ENCODE measurements at places on chromosomes 6 and 20.

- DNase-seq, result no peak
These were observed 11.4 kb downstream of the SLC2A4RG start for GRCh38 chr20:63750807-63751470.

DNA sequence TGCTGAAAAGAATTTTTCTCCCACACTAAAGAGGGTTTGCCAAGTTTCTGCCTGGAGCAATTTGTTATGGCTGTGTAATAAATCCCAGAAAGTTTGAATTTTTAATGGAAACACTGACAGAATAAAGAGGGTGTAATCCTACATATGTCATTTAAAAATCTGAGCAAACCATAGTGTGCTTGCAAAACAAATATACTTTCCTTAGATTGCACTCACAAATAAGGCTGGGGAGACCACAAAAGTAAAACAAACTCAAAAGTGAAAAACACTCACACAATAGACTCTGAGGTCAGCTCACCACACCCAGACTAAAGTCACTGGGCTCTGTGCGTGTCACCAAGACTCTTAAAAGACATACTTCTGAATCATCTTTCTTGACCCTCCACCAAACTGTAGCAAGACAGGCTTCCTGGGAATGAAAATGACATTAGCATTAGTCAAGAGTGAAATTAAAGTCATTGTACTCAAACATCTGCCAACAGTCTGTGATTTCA lies 4.8 kb upstream of the ATXN1 start:
- DNase-seq, result peak; percentile 71

GRCh38 chr6:64553249-64553786 lies 917.7 kb downstream of the PHF3 start:
- DNase-seq, result no peak

DNA sequence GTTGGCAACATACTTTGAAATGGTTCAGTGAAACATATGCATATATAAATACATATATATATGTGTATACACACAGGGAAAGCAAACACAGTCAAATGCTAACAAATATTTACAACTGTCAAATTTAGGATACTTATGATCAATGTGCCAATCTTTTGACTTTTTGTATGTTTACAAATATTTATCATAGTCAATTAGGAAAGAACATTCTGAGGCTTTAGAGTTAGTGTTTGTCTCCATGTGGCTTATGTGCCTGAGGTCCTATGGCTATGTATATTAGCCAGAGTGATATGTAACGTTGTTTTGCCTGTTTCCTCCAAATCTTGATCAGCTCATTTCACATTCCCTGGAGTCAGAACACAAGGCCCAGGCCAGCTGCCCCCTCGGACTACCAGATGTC lies 126.5 kb upstream of the MAN1A1 start:
- no peak for DNase-seq

GRCh38 chr6:20033697-20034407 lies 178.4 kb downstream of the MBOAT1 start:
- no peak for DNase-seq

GRCh38 chr20:2631228-2631627 lies 21.2 kb upstream of the NOP56 start:
- DNase-seq, result no peak

DNA sequence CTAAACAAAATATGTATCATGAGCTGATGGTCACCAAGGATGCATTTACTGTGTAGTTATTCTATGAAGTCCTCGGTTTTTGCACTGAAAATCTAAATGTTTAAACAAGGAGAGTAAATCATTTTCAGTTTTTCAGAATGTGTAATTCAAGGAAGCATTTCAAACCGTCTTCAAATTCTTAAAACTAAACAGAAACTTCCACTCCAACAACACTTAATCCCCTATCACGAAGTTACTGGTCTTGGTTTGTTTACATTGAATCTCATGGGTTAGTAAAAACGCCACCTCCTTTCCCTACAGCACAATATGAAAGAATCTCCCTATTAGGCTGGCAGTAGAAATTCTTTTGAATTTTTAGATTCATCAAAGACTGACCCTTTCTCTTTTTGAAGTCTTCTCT lies 192.9 kb downstream of the AIG1 start:
- DNase-seq, result no peak

- peak; percentile 71 for DNase-seq
These were observed 197.4 kb downstream of the JARID2 start for GRCh38 chr6:15443119-15443830.

DNA sequence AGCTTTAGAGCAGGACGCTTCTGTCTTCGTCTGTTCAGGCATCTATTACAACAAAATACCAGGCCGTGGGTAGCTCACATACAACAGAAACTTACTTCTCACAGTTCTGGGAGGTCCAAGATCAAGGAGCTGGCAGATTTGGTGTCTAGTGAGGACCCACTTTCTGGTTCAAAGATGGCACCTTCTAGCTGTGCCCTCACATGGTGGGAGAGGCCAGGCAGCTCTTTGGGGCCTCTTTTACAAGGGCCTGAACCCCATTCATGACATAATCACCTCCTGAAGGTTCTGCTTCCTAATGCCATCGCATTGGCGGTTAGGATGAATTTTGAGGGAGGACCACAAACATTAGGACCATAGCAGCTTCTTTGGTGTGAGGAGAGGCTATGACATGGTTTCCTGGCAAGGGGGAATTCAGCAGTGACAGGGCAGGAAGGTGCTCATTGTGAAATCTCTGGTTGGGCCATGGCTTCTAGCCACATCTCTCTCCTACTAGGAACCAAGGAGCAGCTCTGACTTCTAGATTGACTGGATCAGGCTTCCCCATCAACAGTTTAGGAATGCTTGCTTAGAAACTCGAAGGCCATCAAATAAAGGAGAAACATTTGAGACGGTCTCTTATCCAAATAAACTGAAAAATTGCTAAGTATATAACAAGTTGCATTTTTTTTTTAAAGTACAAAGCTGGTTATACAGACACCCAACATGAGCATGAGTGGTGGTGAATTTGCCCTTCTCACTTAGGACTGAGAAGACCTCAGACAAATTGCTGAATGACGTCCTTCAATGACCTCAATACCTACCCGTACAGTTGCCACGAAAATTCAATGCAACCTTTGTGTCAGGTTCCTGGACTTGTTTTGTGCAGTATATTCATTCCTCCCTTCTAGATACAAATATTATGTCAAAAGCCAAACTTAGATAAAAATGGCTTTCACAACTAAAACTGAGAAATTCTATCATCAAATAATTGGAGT lies 140.7 kb downstream of the ZDHHC14 start:
- no peak for DNase-seq

- no peak for DNase-seq
These were observed 11.1 kb upstream of the SERINC1 start for GRCh38 chr6:122482750-122483080.

DNA sequence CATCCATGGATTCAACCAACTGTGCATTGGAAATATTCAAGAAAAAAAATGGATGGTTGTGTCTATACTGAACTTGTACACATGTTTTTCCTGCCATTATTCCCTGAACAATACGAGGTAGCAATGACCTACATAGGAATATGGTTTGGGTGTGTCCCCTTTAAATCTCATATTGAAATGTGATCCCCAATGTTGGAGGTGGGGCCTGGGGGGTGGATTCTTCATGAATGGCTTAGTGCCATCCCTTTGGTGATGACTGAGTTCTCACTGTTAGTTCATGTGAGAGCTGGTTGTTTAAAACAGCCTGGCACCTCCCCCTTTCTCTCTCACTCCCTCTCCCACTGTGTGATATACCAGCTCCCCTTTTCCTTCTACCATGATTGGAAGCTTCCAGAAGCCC lies 139.8 kb upstream of the BACH2 start:
- DNase-seq, result no peak

DNA sequence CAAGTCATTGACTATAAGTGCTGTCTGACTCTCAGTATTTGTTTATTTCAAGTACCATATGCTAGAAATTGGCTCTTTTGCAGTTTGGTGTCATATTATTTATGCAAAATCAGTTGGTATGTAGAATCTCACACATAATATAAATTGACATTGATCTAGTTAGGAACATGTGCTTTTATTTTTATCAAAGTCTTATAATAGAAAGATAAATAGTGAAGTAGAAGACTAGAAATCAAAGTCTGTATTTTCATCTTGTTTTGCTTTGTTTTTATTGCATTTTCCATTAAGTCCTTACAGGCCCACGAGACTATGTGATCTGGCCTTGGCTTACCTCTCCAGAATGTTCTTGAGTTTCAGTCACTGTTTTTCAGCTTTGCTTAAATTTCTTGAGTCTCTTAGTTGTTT lies 300.3 kb downstream of the LAMA2 start:
- no peak for DNase-seq

DNA sequence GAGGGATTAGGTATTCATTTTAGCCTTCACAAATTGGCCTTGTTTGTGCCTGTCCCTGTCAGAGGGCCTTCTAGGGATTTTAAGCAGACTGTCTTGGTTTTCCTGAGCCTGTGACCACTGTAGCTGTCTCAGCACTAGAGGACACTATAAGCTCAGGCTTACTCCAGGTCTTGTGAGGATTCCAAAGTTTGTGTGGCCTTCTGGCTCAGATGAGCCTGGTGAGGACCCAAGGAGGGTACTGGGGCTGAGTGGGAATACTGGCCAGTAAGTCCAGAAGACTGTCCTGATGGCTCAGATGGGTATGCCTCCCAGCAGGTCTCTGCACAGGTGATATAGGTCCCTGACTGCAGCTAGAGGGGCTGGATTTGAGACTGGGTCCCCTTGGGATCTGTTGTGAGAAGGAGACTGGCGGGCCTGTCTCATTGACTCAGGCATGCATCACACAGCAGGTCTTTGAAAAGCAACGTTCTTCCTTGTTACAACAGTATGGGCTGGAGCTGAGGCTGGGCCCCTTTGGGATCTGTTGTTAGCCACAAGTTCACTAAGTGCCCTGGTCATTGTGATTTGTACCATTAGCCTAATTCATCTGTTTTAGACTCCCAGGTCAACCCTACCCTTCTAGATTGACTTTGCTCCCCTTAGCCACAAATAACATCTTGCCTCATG lies 26.3 kb upstream of the TFB1M start:
- DNase-seq, result peak; percentile 66

DNA sequence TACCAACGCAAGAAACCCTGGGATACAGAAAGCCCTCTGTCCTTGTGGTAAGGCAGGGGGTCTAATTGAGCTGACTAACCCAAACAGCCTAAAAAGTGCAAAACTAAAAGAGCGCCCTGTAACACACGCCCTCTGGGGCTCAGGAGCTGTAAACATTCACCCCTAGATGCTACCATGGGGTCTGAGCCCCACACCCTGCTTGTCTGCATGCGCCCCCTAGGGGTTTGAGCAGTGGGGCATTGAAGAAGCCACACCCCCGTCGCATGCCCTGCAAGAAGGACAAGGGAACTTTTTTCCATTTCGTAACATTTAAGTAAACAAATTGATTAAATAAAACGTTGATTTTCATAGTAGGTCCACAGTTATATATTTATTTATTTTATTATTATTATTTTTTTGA lies 616.9 kb upstream of the MAN1A1 start:
- no peak for DNase-seq

DNA sequence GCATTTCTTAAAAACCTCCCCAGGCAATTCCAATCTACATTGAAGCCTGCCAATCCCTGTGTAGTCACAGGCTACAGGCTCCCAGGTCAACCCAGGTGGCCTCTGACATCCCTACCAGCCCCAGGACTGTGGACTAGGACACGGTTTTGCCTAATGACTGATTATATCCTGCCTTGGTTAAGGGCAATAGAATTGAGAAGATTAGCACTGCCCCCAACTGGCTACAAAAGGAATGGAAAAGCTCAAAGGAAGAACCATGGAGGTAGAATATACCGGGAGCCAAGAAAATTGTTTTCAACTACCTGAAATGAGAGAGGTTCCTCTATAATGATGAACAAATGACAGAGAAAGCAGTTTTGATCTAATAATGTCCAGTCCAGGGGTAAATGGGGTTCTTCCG lies 421.1 kb upstream of the AGPAT4 start:
- peak; percentile 55 for DNase-seq

DNA sequence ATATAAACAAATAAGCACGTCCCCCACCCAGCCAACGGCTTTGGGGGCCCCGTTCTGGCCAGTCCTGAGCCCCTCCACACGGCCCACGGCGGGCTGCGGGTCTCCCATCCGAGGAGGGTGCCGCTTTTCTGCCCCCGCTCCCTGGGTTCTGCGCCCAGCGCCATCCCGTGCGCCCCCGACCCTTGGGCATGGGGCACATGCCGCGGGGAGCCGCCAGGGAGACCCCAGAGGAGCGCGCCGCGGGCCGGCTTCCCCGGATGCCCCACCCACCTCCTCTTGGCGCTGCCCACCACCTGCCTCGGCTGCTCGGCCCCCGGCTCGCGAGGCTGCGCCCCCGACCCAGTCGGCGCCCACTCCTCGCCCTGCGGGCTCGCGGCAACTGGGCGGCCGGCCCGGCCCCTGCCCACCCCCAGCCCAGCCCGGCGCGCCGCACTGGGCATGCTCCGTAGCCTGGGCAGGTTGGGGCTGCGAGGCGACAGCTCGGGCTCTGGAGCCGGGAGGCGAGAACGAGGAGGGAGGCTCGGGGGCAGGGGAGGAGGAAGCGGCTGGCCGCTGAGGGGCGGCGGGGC lies 570 bp upstream of the PLCB4 start:
- DNase-seq, result peak; percentile 62

- DNase-seq, result no peak
These were observed 124.9 kb downstream of the BCAS1 start for GRCh38 chr20:53945478-53945877.

DNA sequence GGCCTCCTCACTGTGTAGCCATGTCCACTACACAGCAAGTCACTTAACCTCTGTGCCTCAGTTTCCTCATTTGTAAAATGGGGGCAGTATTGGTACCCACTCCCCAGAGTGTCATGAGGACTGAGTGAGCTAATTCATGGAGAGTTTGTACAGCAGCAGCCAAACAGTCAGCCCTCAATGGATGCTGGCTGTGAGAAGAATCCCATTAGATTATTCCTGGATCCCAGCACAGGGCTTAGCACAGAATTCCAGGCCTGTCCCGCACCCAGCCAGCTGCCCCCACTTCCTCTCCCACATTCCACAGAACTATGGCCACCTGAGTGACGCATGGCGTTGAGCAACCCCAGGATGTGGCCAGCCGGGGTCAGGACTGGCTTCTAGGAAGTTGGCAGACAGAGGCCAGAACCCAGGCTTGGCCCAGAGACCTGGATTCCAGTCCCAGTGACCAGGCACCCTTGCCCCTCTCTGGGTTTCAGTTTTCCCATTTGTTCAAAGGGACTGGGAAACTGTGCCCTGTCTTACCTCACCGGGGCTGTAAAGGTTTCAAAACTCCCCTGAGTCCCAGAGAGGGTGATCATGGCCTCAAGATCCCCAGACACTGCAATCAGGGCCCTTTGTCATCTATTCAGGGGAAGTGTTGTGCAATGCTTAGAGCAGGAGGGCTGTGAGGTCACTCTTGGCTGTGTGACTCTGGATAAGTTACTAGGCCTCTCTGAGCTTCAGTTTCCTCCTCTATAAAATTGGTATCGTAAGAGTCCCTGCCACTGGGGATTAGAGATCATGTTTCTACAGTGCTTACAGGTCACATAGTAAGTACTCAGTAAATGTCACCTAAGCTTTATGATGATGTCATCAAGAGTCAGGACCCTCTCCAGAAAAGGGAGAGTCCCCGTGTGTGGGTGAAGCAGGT lies 3.0 kb upstream of the TGM2 start:
- DNase-seq, result peak; percentile 72

Data from AG08395 (cell line).